ENCODE measurements at places on chromosomes 4 and X. TPM values are rescaled to one million over a fixed set of nuclear protein-coding genes. Genes with fewer than 3 reads are reported as not detected.

Gene SPP1
- total RNA-seq = 22.1 TPM

Gene APLN
- total RNA-seq = 1.1 TPM

Gene GYPA
- not detected for total RNA-seq

Gene PRRG1
- total RNA-seq = 7.2 TPM

DNA sequence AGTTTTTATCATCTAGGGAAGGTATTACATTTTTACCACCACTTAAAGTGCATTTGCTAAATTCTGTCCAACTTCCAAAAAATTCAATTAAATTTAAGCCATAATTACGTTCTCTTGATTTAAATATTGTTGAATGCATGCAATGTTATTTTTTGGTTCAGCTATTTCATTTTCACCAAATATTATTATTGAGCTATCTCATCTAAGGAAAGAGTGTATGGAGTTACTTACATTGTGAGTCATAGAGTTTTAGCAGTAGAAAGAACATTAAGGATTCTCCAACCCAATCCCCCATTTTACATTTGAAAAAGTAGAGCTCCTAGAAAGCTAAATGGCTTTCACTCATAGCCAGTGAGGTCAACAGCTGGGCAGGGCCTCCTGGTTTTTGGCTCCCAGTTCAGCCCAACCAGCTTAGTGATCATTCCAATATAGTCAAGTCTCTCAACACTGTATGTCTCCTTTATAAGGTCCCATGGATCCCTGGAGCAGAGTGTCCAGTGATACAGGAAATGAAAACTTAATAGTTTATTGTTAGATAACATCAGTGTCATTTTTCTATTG lies 60.5 kb downstream of the NDNF start:
- DNase-seq = no peak

GRCh38 chrX:19549838-19550237 lies 34.5 kb upstream of the MAP3K15 start:
- DNase-seq = no peak

DNA sequence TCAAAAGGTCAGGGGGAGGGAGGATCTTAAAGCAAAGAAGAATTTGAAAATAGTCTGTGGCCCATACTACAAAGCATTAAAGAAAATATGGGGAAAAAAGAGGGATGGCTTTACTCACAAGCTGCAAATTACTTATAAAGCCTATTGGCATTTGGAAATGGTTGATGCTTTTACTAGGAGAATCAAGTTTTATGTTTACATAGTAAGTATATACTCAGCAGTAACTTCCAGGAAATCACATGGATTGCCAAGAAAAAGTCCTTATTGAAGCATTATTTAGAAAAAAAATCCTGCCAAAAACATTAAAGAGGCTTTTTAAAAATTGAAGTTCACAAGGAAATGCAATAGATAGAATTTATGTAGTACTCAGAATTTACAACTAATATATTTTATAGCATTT lies 8.4 kb upstream of the SH3RF1 start:
- no peak for DNase-seq

DNA sequence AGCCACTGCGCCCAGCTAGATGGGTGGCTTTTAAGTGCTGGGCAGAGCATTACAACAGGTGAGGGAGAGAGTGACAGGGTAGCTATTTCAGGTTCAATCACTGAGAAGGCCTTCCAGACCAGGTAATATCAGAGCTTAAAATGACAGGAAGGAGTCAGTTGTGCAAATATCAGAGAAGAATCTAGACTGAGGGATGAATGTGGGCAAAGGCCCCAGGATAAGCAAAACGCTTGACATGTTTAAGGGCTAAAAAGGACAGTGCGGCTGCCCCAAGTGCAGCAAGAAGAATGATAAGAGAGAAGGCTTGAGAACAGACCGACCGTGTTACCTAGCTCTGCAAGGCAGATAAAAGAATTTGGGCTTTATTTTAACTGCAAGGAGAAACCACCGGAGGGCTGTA lies 18.6 kb downstream of the AADAT start:
- DNase-seq = no peak

GRCh38 chr4:136650541-136651277 lies 881.6 kb downstream of the PCDH18 start:
- DNase-seq = no peak

- no peak for DNase-seq
These were observed 863 bp upstream of the XPNPEP2 start for GRCh38 chrX:129737916-129738315.

All from thoracic aorta (tissue), 2 donors.